ENCODE measurements at places on chromosomes 2 and 18.
A peak's percentile ranks its signal among the peaks of the same experiment; 100 is the strongest.

DNA sequence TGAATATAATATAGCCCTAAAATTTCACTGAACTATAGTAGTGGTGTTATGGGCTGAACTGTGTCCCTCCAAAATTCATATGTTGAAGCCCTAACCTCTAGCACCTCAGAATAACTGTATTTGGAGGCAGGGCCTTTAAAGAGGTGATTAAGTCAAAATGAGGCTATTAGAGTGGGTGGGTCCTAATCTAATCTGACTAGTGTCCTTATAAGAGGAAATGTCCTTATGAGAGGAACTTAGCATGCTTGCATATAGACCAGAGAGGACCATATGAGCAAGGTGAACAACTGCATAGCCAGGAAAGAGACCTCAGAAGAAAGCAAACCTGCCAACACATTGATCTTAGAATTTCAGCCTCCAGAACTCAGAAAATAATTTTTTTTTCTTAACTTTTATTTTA lies 238.4 kb downstream of the ZEB2 start:
- no peak for DNase-seq

GRCh38 chr2:20542746-20543468 lies 96.0 kb downstream of the RHOB start:
- DNase-seq: no peak

DNA sequence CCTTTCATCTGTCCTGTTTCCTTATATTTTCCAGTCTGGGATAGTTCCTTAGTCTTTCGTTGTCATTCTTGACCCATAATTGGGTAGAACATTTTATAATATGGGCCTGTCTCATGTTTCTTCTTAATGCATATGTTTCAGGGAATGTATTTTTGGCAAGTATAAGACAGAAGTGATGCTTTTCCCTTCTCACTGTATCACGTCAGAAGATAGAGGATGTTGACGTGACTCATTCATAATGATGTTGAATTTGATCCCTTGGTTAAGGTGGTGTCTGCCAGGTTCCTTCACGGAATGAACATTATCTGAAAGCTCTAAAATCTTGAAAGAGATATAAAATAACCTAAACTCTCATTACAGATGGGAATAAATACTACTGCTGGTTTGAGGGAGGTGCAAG lies 18.8 kb downstream of the CDH7 start:
- no peak for DNase-seq

- no peak for DNase-seq
These were observed 80.9 kb downstream of the ASAP2 start for GRCh38 chr2:9287400-9288045.

GRCh38 chr18:3380384-3380961 lies 69.5 kb upstream of the TGIF1 start:
- no peak for DNase-seq

DNA sequence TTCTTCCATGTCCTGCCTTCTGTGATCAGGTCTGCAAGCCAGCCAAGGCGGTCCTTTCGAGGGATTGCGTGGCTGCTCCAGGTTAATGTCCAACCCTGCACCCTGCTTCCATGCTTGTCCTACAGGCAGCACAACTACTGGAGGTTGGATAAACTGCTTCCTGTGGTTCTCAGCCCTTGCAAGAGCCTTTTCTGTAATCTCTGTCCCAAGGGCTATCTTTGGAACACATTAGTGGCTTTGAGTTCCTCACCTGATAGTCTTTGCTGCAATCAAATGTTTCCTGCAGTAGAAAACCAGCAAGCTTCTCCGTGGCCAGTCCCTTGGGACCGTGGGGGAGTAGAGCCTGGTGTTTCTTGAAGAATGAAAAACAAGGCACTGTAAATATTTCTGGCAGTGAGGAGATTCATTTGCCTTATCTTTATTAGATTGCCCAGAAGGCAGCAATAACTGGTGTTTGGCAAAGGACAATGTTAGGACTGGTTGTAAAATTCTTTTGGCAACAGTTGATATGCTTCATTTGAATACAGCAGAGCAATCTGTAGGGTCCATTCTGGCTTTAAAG lies 214.4 kb downstream of the FHOD3 start:
- DNase-seq: no peak

- DNase-seq: no peak
These were observed 49.9 kb downstream of the KLF7 start for GRCh38 chr2:207115715-207116364.

DNA sequence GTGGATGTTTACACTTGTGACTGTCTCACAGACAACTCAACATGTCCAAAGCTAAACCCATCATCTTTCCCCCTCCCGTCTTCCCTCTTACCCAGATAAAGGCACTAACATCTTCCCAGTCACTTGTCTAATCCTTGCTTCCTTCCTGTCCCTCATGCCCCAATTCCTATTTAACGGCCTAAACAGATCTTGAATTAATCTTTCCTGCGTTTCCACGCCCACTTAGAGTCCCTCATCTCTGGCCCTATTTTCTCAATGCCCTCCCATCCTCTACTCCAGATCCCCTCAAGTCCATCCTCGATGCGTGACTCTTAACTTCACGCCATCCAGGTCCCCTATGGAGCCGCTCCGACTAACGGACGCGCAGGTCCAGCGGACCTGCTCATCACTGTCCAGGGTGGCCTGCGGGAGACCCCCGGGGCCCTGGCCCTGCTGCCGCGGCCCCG lies 682 bp upstream of the SCLY start:
- no peak for DNase-seq

GRCh38 chr2:99084256-99084655 lies 57.3 kb upstream of the C2orf15 start:
- no peak for DNase-seq

GRCh38 chr18:2916184-2916583 lies 69.4 kb downstream of the EMILIN2 start:
- no peak for DNase-seq

DNA sequence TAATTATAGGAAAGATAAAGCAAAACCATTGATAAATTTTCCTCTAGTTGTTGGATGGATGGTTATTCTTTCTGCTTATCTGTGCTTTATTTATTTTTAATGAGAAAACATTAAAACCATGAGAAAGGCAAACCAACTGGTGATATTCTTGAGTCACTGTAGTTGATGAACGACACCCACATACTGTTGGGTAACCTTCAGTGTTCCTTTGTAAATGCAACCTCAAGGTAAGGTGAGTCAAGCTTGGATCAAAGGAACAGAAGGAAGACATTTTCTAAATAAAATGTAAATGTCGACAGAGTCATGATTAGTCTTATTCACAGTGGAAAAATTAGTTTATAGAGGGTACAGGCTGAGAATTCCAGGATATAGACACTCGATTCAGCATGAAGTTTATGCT lies 12.7 kb downstream of the ABCB11 start:
- no peak for DNase-seq

GRCh38 chr18:11269257-11269656 lies 119.9 kb upstream of the PIEZO2 start:
- DNase-seq: peak; percentile 56

- no peak for DNase-seq
These were observed 30.6 kb downstream of the RTN4 start for GRCh38 chr2:55019526-55020258.

DNA sequence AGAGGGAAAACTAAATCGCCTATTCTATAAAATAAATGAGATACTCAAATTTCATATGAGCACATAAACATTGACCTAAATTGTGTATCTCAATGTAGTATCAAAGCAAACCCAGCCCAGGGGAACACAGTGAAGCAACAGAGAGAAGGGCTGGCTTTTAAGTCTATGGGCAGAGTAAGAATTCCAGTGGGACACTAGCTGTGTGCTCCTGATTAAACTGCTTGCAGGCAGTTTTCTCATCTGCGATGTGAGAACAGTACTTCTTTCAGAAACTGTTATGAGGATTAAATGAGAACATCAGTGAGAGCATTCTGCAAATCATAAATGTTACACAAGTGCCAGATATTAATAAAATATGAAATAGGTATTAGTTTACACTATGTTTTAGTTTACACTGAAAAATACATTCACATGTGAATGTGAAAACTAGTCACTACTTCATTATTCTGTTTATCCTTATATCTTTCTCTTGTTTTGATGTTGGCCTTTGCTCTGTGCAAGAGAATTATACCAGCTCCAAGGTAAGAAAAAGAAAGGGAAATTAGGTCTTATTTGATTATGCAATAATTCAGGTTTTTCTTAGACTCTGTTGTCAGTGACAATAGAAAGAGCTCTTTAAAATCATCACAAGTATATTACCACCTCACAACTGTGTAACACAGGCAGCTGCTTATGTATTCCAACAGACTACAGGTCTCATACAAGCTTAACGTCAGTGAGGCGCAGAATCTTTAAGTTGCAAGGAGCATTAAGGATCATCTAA lies 47.5 kb downstream of the GAREM1 start:
- DNase-seq: no peak

DNA sequence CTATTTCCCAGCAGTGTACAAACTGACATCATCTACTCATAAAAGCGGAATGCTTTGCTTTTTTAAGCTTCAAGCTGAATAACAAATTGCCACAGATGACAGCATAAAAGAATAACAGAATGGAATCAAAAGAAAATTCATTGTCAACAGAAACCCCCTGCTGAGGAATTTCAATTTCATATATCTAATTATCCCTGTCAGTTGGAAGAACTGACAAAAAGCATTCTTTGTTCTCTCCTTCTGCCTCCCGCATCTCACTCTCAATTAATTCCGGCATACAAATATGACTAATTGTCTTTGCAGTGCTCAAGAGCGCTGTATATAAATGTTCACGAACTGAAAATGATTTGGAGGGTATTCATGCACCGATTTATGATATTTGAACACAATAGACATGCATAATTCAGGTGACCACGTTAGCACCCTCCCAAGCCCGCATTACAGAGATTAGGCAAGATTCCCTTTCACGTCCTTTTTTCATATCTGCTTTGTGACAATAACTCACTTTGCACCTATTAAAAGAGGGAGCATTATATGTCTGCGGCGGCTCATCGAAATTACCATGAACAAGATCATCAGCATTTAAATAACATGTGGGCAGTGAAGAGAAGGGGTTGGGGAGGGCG lies 277.7 kb upstream of the SALL3 start:
- DNase-seq: no peak

GRCh38 chr18:35466815-35467623 lies 30.7 kb downstream of the INO80C start:
- no peak for DNase-seq

- no peak for DNase-seq
These were observed 272.1 kb downstream of the SP3 start for GRCh38 chr2:173693044-173693589.

- DNase-seq: no peak
These were observed 95.7 kb upstream of the DLX2 start for GRCh38 chr2:172198361-172198760.

DNA sequence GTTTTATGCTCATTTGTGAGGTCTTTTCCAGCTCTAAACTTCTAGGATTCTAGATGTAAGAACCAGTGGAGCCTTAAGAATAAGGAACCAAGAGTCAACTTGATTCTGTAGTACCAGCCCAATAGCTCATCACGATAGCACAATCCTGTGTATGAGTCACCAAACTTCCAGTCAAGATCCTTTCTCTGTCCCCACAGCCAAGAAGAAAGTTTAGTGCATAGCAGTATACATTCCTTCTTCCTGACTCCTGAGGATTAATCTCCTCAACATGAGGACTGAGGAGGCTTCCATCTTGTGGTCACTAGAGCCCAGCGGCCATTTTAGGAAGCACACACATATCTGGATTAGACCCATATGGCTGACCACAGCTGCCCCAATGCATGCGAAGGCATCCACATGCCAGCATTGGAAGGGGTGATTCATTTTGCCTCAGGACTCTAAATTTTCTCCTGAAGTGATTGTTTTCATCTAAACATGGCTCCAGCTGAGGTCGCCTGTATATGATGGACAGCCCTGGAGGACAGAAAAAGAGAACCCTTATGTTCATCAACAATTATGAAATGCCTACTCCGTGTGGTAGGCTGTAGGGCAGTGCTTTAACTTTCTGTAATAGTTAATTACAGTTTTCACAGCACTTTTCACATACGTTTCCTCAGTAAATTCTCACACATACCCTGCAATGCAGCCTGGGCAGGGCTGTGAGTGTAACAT lies 53.5 kb downstream of the RASGRP3 start:
- DNase-seq: no peak

GRCh38 chr2:66303471-66303870 lies 131.5 kb upstream of the MEIS1 start:
- no peak for DNase-seq

GRCh38 chr2:200095436-200095835 lies 140.1 kb downstream of the MAIP1 start:
- no peak for DNase-seq

GRCh38 chr2:3637311-3637675 lies 20.7 kb upstream of the ALLC start:
- no peak for DNase-seq

GRCh38 chr2:38146275-38146906 lies 70.4 kb upstream of the CYP1B1 start:
- peak; percentile 88 for DNase-seq

- no peak for DNase-seq
These were observed 264.0 kb downstream of the LRATD1 start for GRCh38 chr2:14896330-14897030.

DNA sequence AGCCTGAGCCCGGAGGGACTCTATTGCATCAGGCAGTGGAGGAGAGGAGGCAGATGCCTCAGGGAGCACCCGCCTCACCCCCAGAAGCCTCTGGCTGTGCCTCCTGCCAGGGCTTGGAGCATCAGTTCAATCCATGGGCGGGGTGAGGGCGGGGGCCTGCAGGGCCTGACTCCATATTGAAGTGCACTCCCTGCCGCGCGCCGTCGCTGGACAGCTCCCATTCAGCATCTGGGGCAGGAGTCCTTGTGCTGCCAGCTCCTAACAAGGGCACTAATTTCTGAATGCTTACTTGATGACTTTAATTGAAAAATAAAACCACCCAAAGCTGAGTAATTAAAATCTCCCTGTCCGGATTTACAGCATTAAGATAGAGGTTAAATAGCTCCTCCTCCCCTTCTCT lies 23.8 kb downstream of the C1QL2 start:
- DNase-seq: no peak

- DNase-seq: no peak
These were observed 78.8 kb upstream of the IGFBP5 start for GRCh38 chr2:216774180-216774579.

GRCh38 chr2:42795841-42796301 lies 3.5 kb upstream of the HAAO start:
- DNase-seq: no peak

- DNase-seq: no peak
These were observed 215.9 kb downstream of the PRKCE start for GRCh38 chr2:45867349-45867748.

- no peak for DNase-seq
These were observed 29.8 kb downstream of the ARMC9 start for GRCh38 chr2:231228223-231228622.

DNA sequence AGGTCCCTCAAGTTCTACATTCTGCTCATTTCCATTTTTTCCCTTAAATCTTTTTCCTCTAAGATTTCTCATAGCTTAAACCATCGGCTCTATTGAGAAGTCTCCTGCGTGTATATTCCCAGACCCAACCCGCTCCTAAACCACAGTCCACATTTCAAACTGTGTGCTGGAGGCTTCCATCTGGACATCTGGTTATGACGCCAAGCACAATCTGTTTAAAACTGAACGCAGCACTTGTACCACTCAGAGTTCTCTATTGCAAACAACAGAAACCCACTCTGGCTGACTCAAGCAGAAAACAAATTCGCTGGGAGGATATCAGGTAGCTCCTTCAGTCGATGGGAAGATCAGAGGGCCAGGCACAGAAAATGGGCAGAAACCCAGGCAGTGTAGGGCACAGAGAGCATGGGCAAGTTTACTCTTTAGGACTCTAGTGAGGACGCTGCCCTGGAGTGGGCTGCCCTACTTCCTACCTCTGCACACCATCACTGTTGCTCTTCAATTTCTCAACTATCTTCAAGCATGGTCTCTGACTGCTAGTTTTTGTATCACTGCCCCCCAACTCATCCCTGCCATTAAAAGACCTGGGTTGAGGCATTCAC lies 5.6 kb upstream of the EML4 start:
- DNase-seq: no peak
